Gastrocnemius medialis (tissue), 4 donors: ENCODE measurements at places on chromosomes 2 and 18. TPM values are rescaled to one million over a fixed set of nuclear protein-coding genes. Genes with fewer than 3 reads are reported as not detected.

DNA sequence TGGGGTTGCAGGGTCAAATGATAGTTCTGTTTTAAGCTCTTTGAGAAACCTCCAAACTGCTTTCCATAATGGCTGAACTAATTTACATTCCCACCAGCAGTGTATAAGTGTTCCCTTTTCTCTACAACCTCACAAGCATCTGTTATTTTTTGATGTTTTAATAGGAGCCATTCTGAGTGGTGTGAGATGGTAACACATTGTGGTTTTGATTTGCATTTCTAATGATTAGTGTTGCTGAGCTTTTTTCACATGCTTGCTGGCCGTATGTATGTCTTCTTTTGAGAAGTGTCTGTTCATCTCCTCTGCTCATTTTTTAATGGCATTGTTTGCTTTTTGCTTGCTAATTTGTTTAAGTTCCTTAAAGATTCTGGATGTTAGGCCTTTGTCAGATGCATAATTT, 107.7 kb downstream of the PDE11A start:
- DNase-seq, result no peak

- DNase-seq, result no peak
These were observed 40.3 kb upstream of the HNMT start for GRCh38 chr2:137924019-137924418.

LYG1 gene
- total RNA-seq, result not detected

GRCh38 chr2:195445639-195446038, 211.4 kb upstream of the SLC39A10 start:
- DNase-seq, result no peak

- DNase-seq, result no peak
These were observed 79.8 kb upstream of the RNF152 start for GRCh38 chr18:61972389-61973264.

DNA sequence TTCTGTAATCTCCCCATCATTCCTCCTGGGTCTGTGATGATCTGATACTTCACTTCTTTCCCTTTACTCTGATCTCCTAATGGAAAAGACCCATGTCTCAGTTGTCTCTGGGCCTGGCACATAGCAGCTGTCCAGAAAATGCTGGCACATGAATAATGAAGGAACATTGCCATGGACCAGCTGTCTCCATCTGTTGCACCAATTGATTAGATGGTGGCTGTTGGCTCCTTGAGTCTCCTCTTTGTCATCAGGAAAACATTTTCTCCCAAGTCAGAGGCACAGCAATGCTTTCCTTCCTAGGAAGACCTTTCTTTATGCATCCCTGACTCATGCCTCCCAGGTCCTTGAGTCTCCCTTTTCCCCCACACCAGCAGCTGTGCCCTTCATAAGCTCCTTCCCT, 286.2 kb upstream of the CXCR4 start:
- DNase-seq, result no peak

DNA sequence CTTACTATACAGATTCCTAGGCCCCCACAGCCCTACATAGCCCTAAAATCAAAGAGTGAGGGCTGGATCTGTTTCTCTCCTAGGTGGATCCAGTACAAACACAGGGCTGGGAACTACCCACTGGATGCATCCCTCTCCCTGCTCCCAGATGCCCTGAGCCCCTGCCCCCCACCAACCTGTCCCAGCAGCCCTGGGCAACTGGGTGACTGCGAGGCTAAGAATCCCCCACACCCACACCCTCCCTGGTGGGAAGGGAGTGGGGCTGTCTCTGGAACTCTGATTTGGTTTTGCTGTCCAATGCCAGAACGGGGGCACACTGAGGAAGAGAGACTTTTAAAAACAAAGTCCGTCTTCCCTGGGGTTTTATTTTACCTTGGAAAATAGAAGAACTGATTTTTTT, 113.1 kb downstream of the SMAD7 start:
- DNase-seq, result no peak

DNA sequence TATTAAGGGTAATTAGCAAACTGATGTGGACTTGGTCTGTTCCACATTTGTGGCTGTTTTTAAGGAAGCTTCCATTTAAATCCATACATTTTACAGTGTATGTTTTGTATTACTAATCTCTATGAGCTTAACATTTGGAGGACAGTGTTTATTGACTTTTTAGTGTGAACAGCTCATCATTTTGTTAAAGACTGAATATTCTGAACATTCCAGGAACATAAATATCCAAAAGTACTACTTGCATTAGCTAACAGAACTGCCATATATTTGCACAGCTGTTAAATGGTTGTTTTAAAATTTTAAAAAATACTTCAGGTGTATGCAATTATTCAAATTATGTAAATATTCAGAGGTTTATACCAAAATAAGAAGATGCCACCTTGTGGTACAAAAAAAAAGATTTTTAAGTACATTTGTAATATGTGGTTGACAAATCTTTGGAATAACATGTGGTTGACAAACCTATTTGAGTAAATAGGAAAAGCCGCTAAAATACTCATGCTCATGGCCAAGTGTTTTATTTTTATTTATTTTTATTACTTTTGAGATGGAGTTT, 439.7 kb upstream of the FANCL start:
- DNase-seq, result no peak

SNTG2 gene
- total RNA-seq, result not detected

TNFAIP6 gene
- total RNA-seq, result not detected

RAB6C gene
- total RNA-seq, result not detected

RAMP1 gene
- 168 TPM for total RNA-seq

STAT1 gene
- 36.9 TPM for total RNA-seq

DNA sequence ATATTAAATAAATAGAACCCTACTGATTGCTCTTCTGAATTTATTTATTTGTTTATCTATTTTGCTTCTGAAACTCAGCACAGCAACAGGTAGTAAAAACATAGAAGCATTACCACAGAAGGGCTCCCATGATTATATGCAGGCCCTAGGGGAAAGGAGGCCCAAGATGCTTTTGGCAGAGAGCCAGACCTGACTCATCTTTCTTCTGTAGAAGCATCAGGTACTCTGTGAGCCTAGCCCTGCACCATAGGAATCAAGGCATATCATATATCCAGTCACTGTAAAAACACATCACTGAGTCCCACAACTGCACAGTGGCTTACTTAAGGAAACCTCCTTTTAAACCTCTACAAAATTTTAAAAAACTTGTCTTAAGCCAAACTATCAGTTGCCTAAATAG, 1.8 kb downstream of the SCN9A start:
- DNase-seq, result no peak

GRCh38 chr2:79906139-79906890, 393.5 kb downstream of the CTNNA2 start:
- no peak for DNase-seq

- peak; percentile 83 for DNase-seq
These were observed 83.9 kb downstream of the STPG4 start for GRCh38 chr2:47070920-47071824.

- no peak for DNase-seq
These were observed 1.0 kb downstream of the PASK start for GRCh38 chr2:241148239-241148638.

GRCh38 chr2:197369933-197370320, 59.3 kb upstream of the ANKRD44 start:
- DNase-seq, result no peak

NT5C1B gene
- not detected for total RNA-seq

C2orf80 gene
- not detected for total RNA-seq

MMADHC gene
- total RNA-seq, result 140 TPM

- no peak for DNase-seq
These were observed 13.9 kb upstream of the BUB1 start for GRCh38 chr2:110691612-110692258.

DNA sequence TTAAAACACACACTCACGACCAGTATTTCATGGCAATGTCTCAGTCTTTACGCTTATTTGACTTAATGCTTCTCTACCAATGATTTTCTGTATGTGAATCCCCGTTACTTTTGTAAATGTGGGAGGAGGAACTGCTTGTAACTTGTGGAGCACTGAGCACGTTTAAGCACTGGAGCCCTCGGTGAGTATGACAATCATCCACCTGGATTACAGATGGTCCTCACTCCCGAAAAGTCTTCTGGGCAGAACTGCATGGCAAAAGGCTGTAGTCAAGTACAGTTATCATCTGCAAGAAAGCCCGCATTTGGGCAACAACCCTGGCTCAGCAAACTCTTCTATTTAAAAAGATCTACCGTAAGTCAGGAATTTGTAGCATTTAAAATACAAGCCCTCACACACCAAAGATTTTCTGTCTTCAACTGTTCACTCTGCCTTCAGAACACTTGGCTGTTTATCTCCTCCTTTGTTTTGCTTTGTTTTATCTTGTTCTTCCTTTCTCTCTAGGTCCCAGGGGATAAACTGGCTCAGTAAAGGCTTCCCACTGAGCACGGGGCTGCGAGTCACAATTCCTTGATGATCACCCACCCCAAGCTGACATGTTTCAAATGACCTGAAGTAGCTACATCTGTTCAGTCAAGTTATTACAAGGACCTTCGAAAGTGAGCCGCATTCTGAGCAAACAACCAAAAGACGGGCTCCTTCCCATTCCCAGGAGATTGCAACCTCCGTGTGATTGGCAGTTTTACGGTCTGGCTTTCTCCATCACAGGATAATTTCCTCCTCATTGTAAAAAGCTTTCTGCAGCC, 102.2 kb downstream of the DLGAP1 start:
- no peak for DNase-seq

DNA sequence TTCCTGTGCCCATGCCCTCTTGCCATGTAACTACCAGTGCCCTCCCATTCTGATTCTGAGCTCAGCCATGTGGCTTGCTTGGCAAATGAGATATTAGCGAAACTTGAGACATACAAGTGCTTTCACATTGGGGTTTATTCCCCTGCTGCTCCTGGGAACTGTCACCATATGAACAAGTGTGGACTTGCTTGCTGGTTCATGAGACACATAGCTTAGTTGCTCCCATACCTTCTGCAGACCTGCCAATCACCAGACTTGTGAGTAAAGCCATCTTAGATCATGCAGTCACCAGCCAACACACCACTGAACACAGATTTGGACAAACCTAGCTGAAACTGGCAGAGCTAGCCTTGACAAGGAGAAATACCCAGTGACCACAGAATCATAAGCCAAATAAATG, 155.1 kb downstream of the SS18 start:
- DNase-seq, result no peak

GRCh38 chr18:7766817-7767216, 199.7 kb downstream of the PTPRM start:
- no peak for DNase-seq
